GM23338 (cell line): ENCODE measurements at places on chromosomes 1 and 21. TPM values are rescaled to one million over a fixed set of nuclear protein-coding genes. Genes with fewer than 3 reads are reported as not detected.
A peak's percentile ranks its signal among the peaks of the same experiment; 100 is the strongest.

DNA sequence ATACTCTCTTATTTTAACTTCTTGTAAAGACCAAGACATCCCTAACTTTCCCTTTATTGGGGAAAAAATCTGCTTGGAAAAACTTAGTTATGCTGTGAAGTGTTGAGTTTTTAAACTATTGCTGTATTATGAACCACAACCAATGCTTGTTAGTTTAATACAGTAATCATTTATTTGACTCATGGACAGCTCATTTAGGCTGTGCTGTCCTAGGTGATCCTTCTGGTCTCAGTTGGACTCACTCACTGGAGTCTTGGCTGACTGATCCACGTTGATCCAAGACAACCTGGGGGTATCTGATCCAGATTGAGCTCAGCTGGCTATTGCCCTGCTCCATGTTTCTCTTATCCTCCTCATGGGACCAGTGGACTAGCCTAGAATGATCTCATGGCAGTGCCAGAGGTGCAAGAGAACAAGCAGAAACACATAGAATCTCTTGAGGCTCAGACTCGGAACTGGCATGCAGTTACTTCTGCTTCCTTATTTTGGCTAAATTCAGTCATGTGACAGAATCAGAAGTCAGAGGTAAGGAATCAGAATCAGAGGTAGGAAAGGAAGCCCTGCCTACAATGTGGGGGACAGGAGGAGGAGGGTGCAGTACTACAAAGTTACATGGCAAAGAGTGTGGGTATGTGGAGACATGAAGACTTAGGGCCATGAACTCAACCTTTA lies 156.5 kb downstream of the FGGY start:
- no peaks in the 10 kb centered on the region for H3K36me3 ChIP-seq
- DNase-seq, result no peak
- no peak overlapping the region for H3K27ac ChIP-seq
- H3K27me3 ChIP-seq, result no peaks in the 10 kb centered on the region
- no peak overlapping the region for H3K4me3 ChIP-seq
- no peaks in the 10 kb centered on the region for H3K4me1 ChIP-seq

- no peaks in the 10 kb centered on the region for H3K4me1 ChIP-seq
- H3K4me3 ChIP-seq, result no peak overlapping the region
- H3K27ac ChIP-seq, result no peak overlapping the region
Measured at GRCh38 chr1:197422993-197423392, 154.9 kb downstream of the CRB1 start.

DNA sequence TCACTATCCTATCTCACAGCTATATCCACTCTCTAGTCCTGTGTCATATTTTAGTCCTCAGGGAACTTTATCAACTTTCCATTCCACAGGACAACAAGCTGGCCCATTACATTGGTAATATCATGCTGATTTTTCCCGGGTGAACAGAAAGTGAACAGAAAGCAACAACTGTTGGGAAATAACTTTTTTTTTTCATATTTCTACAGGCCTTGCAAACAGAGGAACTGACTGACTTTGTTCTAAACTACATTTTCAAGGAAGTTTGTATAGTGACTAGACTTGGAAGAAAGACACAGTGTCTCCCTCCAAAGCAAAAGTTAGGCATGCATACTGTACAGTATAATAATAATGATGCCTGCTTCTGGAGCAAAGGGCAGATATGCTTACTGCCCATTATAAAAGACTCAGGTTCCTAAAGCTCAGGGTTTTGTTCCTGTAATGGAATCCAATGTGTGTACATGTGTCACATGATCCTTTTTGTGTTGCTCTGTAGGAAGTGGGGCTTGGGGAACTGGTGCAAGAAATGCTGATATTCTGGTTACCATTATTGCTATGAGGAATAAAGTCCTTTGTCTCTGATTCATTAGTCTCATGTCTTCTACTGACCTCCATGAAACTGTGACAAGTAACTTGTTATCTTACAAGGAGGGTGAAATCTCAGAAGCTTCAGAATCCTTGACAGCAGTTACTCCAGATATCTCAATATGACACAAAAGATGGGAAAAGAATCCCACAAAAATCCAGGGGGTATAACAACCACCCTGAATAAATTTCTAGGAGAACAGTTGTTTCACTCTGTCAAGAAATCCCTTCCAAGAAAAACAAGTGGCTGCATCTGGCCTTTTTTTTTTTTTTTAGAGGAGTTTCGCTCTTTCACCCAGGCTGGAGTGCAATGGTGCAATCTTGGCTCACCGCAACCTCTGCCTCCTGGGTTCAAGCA lies 17.7 kb upstream of the NTPCR start:
- H3K4me1 ChIP-seq, result no peaks in the 10 kb centered on the region
- DNase-seq, result no peak
- H3K4me3 ChIP-seq, result no peak overlapping the region
- no peaks in the 10 kb centered on the region for H3K36me3 ChIP-seq
- no peak overlapping the region for H3K27ac ChIP-seq

GRCh38 chr1:35672116-35672515 lies 30.8 kb upstream of the PSMB2 start:
- no peaks in the 10 kb centered on the region for H3K4me1 ChIP-seq
- DNase-seq, result no peak
- H3K36me3 ChIP-seq, result no peaks in the 10 kb centered on the region
- H3K27ac ChIP-seq, result no peak overlapping the region
- no peak overlapping the region for H3K4me3 ChIP-seq

DNA sequence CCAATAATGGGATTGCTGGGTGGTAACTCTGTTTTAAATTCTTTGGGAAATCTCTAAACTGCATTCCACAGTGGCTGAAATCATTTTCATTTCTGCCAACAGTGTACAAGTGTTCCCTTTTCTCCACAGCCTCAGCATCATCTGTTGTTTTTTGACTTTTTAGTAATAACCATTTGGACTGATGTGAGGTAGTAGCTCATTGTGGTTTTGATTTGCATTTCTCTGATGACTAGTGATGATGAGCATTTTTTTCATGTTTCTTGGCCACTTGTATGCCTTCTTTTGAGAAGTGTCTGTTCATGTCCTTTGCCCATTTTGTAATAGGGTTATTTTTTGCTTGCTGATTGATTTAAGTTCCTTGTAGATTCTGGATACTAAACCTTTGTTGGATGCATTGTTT lies 131.9 kb upstream of the B3GALT2 start:
- H3K4me3 ChIP-seq, result no peak overlapping the region
- no peak overlapping the region for H3K27ac ChIP-seq
- no peaks in the 10 kb centered on the region for H3K4me1 ChIP-seq
- no peaks in the 10 kb centered on the region for H3K36me3 ChIP-seq
- no peaks in the 10 kb centered on the region for H3K27me3 ChIP-seq

DNA sequence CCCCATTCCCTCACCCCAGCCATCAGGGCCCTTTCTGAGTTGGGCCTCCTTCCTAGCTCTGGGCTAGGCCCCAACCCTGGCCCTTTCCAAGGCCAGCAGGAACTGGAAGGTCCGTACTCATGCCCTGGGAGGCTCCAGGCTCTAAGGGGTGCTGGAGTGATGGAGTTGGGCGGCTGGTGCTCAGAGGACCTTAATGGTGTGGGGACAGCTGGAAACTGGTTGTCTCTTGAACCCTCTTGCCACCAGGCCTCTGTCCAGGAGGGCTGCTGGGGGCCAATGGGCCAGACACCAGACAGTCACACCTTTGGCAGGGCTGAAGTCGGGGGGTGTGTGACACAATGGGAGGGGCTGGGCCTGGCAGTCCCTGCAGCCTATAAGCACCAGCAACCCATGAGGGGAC lies 9.2 kb upstream of the PADI1 start:
- H3K27ac ChIP-seq, result no peak overlapping the region
- H3K27me3 ChIP-seq, result no peaks in the 10 kb centered on the region
- no peak for DNase-seq
- no peaks in the 10 kb centered on the region for H3K4me1 ChIP-seq
- no peaks in the 10 kb centered on the region for H3K36me3 ChIP-seq

DNA sequence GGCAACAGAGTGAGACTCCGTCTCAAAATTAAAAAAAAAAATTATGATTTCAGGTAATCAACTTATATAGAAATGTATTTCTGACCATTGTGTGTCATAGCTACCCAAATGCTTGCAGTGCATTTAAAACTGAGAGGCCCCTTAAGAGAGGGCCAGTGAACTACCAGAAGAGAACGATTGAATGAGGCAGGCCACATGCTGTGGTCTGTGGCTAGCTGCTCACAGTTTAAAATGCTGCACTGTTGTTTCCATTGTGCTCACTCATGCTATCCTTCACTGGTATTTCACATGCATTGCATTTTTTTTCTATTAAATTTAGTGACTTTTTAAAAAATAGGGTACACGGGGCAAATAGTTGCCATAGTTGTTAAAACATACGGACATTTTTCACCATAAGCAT lies 26.0 kb downstream of the CHML start:
- no peak overlapping the region for H3K27ac ChIP-seq
- no peak for DNase-seq
- H3K4me1 ChIP-seq, result no peaks in the 10 kb centered on the region
- no peaks in the 10 kb centered on the region for H3K36me3 ChIP-seq
- no peaks in the 10 kb centered on the region for H3K27me3 ChIP-seq
- no peak overlapping the region for H3K4me3 ChIP-seq

DNA sequence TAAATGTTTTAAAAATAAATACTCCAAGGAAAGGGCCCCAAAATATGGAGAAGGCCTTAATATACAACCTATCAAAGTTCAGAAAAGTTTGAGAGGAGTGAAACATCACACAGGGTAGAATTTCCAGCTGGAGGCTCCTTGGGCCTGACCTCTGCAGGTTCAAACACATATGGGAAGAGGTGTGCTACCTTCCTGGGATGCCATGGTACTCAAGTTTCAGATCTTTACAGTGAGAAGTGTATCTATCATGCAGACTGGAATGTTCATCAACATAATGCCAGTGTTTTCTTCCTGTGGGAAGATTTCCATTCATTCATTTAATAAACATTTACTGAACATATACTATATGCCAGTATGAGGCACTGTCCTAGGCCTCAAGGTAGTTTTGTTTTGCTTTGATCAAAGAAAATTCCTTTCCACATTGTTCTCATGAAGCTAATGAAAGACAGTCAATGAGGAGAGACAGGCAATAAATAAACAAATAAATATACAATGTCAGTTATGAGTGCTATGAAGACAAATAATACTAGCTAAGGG lies 14.6 kb upstream of the ADAR start:
- peak overlapping the region; percentile 73 for H3K27ac ChIP-seq
- DNase-seq, result no peak
- H3K36me3 ChIP-seq, result no peaks in the 10 kb centered on the region
- H3K4me3 ChIP-seq, result no peak overlapping the region
- H3K4me1 ChIP-seq, result peaks cover 8% of the 10 kb centered on the region

DNA sequence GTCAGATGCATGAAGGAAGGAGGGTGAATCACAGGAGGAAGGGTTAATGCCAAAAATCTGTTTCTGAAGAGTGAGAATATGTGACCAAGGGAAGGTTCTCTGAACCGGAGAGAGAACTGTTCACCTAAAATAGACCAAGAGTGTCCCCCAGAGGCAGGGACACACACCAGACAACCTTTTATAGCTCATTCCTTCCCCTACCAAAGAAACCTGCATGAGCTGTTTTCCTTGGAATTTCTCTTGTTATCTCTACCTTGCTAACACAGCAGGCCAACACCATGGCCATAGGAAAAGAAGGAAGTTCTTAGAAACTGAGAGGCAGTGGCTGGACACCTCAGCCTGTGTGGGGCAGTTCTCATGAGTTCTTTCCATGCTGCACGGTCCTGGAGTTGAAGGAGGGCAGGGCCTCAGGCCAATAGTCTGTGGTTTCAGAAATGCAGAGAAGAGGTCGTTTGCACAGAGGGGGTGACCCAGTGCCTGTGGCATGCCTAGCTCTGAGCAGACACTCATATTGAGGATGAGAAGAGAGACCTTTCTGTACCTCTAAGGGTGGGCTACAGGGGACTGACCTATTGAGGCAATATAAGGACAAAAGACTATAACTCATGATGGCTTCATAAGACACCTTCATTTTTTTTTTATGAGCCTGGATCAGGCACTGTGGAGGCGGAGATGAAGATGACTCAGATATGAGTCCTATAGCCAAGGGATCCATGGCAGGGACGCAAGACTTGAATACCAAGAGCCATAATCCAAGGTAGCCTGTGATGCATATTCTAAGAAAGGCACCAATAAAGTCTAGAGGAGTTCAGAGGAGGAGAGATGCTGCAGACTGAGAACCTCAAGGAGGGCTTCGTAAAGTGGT lies 39.4 kb downstream of the IGFN1 start:
- DNase-seq, result no peak
- H3K4me3 ChIP-seq, result no peak overlapping the region

DNA sequence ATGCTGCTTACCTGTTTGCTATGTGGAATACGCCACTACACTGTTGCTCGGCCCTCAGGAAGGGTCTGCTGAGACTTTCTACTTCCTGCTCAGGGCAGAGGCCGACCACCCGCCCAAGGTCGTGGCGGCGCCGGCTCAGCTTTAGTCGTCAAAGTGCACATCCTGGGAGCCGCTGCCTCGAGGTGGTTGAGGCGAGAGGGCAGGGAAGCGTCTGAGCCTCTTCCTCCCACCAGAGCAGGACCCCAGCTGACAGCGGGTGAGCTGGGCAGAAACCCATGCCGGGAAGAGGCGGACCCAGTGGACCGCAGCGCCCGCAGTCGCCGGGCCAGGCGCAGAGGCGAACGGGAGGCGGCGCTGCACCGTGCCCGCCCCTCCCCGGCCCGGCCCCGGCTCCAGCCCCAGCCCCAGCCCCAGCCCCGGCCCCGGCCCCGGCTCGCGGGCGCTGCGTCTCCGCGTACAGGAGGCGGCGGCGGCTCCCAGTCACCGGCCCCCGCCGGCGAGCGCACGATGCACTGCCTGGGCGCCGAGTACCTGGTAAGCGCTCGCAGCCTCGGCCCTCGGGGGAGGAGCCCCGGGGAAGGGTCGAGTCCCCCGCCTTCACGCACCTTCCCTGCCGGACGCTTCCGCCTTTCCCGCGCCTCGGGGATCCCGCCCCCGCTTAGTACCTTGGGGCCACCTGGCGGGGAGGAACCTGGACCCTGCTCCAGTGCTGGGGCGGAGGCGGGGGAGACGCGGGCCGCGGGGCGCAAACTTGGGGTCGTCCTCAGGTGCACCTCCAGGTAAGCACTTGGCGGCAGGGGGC lies at the start of gene SLC44A3:
Gene SLC44A3, plus strand, starts transcription at position 413 of the 802 bp plus-strand sequence. Its CDS starts 95 bp downstream, at position 508.
- DNase-seq, result peak; percentile 84
- peak within 1 kb of the TSS; percentile 83 for H3K4me3 ChIP-seq
- no peaks in the 10 kb centered on the region for H3K36me3 ChIP-seq

- H3K36me3 ChIP-seq, result no peaks in the 10 kb centered on the region
- H3K4me1 ChIP-seq, result no peaks in the 10 kb centered on the region
- no peaks in the 10 kb centered on the region for H3K27me3 ChIP-seq
- no peak overlapping the region for H3K4me3 ChIP-seq
- DNase-seq, result no peak
Measured at GRCh38 chr1:116286541-116286971, 86.5 kb upstream of the ATP1A1 start.

Gene CRP
- polyA plus RNA-seq, result not detected in 2 replicates

Gene DIPK1A
- polyA plus RNA-seq, result 3.3 and 4.8 TPM in 2 replicates
